ENCODE measurements at places on chromosomes 3 and 15.

DNA sequence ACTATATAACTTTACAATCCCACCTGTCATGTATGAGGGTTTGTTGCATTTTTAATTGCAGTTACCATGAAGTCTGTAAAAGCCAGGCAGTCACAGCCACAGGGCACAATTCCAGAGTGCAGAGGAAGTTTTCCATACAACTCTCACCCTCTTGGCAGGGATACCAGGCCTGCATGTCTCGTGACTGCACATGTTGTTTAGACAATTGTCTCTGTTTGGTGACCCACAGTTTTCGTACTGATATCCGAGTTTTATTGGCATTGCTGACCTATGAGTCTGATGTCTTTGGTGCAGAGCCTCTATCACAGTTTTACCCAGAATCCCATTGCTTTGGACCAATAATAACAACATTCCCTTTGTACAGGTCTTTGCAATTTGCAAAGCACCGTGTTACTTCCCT lies 24.9 kb upstream of the MYZAP start:
- DNase-seq, result no peak

- DNase-seq, result no peak
These were observed 20.1 kb downstream of the MAPKAPK3 start for GRCh38 chr3:50637011-50637410.

DNA sequence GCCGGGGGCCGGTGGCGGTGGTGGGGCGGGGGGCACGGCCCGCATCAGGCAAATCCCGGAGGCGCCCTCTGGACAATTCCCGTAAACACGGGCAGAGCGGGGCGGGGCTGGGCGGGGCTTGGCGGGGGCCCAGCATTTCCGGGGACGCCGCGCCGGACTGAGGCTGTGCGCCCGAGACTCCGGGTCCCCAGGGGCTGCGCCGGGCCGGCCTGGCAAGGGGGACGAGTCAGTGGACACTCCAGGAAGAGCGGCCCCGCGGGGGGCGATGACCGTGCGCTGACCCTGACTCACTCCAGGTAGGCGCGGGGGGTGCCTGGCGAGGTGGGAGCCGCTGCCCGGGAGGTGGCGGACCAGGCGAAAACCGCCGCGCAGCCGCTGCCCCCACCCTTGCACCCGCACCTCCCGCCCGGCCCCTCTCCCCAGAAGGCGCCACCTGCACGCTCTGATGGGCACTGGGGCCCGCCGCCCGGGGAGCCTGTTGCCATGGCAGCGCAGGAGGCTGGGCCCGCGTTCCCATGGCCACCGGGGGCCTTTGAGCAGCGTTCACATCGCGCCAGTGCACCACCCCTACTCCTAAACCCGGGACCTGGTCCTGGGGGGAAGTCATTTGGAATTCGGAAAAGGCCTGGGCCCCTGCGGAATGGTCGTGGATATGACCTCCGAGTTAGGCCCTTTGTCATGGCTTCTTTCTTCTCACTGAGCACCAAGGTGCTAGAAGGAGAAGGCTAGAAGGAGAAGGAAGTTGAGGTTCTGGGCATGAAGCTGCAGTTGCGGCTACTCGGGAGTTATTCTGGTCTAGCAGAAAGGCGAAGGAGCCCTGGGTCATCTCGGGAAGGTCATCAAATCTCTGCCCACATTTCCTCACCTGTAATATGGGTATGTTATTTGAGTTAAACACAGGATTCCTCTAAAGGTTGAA lies 16.1 kb upstream of the SEMA4B start:
- peak; percentile 81 for DNase-seq

- no peak for DNase-seq
These were observed 46.9 kb downstream of the PIK3R4 start for GRCh38 chr3:130699765-130700164.

GRCh38 chr15:39579487-39580116 lies 1.3 kb upstream of the THBS1 start:
- peak; percentile 38 for DNase-seq

GRCh38 chr3:103372031-103372430 lies 937.2 kb downstream of the ZPLD1 start:
- DNase-seq, result no peak

DNA sequence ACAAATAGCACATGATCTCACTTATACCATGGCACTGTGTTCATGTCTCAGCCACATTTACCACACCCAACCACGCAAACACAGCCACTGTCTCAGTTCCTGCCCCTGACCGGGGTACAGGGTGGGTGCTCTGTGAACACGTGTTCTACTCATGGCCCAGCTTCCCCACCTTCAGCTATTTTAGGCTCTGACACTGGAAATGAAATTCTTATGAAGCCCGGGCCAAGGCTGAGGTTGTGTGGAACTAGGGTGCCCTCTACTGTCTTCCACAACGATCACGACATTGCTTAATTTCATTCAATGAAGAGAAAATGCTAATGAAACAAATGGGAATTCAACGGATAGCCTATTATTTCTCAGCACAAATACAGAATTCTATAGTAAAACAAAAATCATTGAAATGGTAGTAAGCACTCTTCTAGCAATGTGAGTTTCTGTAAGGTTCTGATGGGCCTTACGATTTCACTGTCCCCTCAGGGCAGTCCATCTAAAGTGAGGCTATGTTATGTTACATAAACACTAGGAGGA lies 2.1 kb upstream of the GABRA5 start:
- peak; percentile 40 for DNase-seq

DNA sequence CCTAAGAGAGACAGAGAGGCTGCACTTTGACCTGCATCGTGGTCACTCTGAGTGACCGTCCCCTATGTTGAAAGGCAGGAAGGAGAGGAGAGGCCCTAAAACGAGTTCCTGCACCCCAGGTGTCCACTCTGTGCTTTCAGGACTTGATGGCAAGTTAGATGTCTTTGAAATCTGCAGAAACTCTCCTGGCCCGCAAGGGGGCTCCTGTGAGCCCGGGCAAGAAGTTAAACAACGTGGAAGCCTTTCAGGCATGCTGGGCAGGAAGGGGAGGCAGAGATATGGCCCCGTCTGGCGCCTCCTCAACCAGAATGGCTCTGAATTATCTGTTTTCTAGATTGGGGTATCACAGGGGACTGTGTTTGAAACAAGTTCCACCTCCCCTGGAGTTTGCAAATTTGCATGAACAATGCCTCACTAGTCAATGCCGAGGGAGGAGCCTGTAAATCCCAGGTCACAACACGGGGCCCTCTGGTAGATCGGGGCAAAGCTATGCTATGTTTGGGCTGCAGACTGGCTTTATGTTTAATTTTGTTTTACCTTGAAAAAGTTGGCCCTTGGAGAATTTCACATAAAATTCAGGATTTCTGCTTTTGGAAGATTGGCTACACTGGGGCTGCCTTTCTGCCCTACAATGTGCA lies 9.8 kb downstream of the CTXND1 start:
- no peak for DNase-seq

GRCh38 chr15:101332061-101332467 lies 37.0 kb upstream of the SNRPA1 start:
- peak; percentile 31 for DNase-seq

DNA sequence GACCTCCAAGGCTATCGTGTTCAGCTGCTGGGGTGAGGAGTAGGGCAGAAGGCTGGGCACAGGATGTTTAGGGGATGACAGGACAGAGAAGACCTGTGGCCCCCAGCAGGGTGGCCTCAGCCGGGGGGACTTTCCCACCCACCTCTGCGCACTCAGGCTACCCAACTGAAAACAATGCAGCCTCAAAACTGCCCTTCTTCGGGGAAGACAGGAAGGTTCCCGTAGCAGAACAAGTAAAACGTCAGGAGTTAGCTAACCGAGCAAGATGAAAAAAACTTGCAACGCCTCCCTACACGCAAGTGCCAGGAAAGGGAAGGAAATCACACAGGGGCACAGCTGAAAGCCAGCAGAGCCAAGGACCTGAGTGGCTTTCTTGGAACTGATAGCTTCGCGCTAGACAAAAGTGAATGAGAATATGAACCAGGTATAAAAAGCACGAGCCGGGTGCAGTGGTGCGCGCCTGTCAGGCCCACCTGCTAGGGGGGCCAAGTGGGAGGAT lies 38.4 kb upstream of the FURIN start:
- no peak for DNase-seq

DNA sequence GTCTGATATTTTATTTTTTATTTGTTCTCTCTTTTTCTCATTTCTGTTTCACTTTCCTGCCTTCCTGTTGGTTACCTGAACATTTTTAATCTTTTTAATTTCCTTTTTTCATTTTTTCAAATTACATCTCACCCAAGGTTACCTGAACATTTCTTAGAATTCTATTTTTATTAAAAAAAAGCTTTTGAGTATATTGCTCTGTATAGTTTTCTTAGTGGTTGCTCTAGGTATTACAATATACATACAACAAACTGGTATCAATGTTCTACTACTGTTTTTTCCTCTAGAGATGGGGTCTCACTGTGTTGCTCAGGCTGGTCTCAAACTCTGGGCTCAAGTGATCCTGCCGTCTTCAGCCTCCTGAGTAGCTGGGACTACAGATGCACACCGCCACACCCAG lies 79.4 kb downstream of the DHX30 start:
- no peak for DNase-seq

- no peak for DNase-seq
These were observed 27.5 kb downstream of the FLNB start for GRCh38 chr3:58035524-58036255.

DNA sequence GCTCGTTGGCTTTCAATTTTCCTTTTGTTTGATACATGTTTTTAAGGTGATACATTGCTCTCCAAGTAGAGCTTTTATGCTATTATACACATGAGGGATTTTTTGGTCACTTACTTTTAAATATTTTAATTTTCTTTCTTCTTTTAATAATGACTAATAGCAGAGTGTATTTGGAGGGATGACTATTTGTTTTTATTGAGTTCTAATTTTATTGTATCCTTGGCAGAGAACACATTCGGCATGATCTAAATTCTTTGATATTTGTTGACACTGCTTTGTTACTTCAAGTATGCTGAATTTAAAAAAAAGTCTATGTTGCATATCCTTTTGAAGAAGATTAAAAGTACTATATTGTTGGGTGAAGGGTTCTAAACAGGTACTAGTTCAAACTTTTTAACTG lies 149.9 kb upstream of the PDZRN3 start:
- DNase-seq, result no peak

- DNase-seq, result no peak
These were observed 394.2 kb downstream of the EDEM1 start for GRCh38 chr3:5581743-5582142.

- no peak for DNase-seq
These were observed 210.4 kb downstream of the ERC2 start for GRCh38 chr3:56257826-56258225.

DNA sequence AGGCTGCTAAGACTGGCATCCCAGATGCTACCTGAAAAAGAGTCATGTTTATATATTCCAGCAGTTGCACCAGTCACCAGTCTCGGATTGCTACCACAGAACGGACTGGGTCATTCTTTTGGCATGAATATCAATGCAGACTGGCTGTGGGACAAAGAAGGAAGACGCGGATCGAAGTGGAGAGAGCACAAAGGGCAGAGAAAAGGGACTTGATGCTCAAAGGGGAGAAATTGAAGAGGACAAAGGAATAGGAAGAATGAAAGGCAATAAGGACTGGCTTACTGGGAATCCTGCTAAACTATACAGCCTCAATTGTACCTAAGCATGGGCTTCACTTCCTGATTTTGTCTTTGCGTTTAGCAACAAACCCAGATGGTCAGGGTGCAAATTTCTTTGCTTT lies 15.3 kb upstream of the DIS3L start:
- DNase-seq, result no peak

GRCh38 chr15:91609231-91609630 lies 244.3 kb upstream of the SLCO3A1 start:
- DNase-seq, result no peak

DNA sequence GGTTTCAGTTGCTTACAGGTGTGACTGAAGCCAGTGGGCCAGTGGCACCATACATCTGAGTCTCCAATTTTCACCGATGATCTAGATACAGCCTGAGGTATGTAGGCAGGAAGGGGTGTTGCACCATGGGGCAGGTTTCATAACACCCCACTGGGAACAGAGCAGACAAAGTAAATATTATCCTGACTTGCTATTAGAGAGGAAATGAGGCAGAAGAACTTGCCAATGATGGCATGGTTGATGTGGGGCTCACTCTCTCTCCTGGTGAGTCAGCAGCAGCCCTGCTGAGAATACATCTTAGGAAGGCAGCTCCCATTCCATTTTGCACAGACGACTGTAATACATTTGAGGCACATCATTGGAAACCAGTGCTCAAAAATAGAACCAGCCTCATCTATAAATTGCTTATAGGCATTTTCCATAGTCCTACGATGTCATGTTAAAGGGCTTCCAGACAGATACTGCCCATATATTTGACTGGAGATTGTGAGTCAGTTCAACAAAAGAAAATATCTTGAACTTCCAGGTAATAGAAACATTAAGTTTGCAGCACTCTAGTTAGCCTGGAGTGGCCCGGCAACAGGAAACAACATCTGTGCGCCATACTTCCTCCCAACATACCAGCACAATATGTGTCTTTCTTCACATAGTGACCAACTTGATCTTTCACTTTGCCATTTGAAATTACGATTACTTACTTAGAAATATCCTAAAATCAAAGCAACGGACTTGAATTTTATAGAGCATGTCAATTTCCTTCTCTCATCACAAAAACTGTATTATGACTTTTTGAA lies 175.5 kb downstream of the NECTIN3 start:
- no peak for DNase-seq

GRCh38 chr3:120198305-120198878 lies 86.6 kb downstream of the GPR156 start:
- peak; percentile 17 for DNase-seq

DNA sequence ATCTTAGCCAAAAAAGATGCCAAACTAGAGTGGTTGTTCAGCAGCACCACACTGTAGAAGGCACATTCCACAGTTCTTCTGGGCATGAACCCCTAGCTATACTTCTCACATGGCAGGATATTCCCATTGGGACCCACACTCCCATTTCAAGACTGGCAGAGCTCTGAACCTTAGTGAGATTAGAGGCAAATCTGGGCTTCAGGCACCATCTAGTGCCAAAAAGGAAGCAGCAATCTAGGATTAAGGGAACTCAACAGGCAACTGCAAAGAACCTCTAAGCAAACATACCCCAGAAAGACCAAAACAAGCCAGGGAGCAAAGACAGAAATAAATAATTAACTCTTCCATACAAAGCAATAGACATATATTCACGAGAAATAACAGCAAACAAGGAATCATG lies 66.2 kb downstream of the TAFA4 start:
- DNase-seq, result no peak

- no peak for DNase-seq
These were observed 13.1 kb upstream of the LRTM1 start for GRCh38 chr3:54940971-54941370.

DNA sequence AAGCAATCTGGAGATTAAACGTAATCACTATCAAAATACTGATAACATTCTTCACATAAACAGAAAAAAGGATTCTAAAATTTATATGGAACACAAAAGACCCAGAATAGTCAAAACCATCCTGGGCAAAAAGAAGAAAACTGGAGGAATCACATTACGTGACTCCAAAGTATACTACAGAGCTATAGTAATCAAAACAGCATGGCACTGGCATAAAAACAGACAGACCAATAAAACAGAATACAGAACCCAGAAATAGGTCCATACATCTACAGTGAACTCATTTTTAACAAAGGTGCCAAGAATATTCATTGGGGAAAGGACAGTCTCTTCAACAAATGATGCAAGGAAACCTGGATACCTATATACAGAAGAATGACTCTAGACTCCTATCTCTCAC lies 621.9 kb upstream of the CCDC54 start:
- no peak for DNase-seq
